ENCODE measurements at places on chromosomes 12 and 14.

DNA sequence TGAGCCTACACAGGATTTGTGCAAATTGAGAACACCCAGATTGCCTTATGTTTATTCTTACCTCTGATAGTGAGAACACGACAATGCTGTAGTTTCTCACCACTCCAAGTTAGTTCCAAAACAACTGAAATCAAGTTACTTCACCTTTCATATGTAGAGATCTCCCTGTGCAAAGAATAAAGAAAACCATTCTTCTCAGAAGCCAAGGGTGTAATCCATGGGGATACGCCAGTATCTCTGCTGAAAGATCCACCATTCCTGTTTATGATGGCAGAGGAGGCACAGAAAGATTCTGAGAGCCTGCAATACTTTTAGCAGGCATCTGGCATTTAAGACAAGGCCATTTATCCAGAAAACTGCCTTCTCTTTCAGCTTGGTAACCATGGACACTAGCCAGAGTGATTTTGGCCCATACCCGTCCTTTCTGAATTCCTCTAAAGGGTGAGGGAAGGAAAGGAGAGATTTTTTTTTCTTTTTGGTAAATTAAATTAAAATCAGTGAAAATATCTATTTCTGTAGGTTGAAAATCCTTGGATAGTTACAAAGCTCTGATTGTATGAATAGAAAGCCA is 355.4 kb upstream of the FAR2 start:
- no peak for DNase-seq

- no peak for DNase-seq
These were observed 651.5 kb downstream of the FSCB start for GRCh38 chr14:43855556-43855955.

DNA sequence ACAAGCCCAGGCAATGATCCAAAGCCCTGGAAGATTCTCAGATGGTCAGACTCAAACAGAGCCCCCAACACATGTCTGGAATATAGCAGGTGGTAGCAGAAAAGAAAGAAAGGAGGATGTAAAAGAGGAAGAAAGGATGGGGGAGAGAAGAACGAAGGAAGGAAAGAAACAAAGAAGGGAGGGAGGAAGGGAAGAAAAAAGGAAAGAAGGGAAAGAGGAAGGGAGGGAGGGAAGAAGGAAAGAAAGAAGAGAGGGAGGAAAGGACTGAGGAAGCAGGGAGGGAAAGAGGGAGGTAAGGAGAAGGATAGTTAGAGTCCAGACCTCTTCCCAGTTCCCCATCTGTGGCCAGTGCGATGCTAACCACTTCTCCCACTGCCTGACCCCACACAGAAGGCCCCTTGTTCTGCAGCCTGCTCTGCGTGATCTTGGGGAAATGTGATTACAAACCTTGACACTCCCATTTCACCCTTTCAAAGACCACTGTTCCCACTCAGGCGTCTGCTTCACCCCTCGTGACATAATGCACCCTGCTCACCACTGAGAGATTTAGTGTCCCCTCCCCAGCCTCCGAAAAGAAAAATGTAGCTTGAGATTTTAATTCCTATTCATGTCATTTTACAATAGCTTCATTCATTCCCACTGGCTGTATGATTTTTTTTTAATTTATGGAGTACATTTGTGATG is 357.9 kb downstream of the BCL11B start:
- DNase-seq = no peak

DNA sequence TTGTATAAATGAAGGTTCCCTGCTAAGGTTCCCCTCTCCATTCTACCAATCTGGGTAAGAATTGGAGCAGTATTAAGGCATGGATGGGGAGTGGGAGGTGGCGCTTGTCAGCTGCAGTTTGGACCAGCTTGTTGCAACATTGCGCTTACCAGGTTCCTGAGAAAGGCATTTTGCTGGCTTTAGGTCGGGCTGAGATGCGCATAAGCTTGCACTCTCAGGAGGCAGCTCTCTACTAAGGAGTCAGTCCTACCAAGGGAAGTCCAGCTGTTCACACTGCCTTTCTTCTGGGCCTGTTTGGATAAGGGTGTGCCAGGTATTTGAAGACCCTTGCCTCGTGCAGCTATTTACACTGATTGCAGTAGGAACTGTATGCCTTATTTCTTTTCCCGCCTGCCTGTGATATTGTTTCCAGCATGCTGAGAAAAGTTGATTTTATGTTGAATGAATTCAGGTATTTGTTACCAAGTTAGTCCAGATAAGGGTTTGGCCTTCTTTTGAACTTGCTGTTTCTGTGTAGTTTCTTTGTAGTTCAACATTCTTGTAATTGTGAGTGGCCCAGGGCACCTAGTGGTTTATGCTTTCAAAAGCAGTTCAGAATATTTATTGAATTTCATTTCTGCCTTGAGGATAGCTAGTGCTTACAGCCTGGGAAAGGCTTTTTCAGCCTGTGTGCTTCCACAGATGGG is 2.6 kb downstream of the MLEC start:
- no peak for DNase-seq

- DNase-seq = no peak
These were observed 98.4 kb downstream of the BCAT1 start for GRCh38 chr12:24850496-24850895.

GRCh38 chr12:11085419-11085818 is 6.7 kb downstream of the TAS2R43 start:
- no peak for DNase-seq

- DNase-seq = no peak
These were observed 32.5 kb downstream of the MMP17 start for GRCh38 chr12:131860472-131861260.

DNA sequence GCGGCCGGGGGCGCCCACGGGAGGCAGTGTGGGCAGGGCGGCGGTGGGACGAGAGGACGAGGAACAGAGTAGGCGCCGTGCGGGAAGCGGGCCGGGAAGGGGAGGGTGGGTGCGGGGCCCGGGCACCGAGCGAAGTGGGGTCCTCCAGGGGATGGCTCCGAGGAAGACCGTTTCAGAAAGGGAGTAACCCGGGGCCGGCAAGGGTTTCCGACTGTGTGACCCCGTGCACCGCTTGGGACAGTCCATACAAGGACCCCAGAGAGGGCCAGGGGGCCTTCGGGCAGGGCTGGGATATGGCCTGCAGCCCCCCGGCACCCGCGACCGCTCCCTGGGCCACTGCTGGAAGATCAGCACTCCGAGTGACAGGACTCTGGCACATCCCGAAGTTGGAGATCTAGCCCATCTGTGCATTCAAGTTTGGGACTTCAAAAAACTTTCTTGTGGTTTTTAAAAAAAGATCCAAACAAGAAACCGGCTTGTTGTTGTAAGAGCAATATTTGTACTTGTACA is 448 bp downstream of the TSPAN9 start:
- no peak for DNase-seq
